ENCODE measurements at places on chromosomes 11 and 22. TPM values are rescaled to one million over a fixed set of nuclear protein-coding genes. Genes with fewer than 3 reads are reported as not detected.

The MYBPC3 gene
- polyA plus RNA-seq, result 0.07 TPM

DNA sequence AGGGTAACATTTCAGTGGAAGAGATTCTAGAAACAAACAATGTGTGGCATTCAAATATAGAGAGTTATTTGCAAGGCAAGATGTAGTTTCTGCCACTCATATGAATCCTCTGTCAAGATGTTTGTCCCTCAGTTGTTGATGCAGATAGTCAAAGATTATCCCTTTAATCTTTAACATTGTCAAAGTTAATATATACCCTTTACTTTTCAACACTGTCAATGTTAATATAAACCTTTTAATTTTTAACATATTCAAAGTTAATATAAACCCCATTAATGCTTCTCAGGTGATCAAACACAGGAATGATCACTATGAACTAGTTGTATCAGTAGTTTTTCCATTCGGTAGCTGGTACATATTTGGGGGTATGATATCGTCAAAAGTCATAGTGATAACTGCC, 51.9 kb upstream of the PICALM start:
- DNase-seq, result no peak

The SLC22A9 gene
- polyA plus RNA-seq, result not detected

GRCh38 chr11:84105148-84105547, 819.0 kb upstream of the CCDC90B start:
- no peak for DNase-seq

The HTR3B gene
- 0.19 TPM for polyA plus RNA-seq

GRCh38 chr11:68149417-68149816, 28.2 kb upstream of the CHKA start:
- DNase-seq, result no peak

GRCh38 chr11:35346472-35347156, 72.7 kb downstream of the SLC1A2 start:
- no peak for DNase-seq

DNA sequence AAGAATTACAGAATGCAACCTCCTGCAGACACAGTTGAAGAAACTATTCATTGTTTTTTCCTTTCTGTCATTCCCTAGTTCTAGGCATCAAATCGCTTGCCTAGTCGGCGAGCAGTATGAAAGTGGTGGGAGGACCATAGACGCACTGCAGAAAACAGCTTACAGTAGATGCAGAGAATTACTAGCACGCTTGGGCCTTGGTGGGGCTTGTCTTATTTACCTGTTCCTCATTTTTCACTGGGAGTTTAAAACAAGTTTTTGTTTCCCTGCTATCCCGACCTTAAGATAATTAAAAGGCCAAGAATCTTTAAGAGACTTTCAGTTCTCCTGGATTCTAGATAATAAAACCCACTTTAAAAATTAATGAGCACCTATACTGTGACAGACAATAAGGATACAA, 713 bp upstream of the ARL14EP start:
- DNase-seq, result no peak

- DNase-seq, result no peak
Measured at GRCh38 chr22:25002241-25002985, 49.9 kb downstream of the KIAA1671 start.
